ENCODE measurements at places on chromosomes 1 and 21. TPM values are rescaled to one million over a fixed set of nuclear protein-coding genes. Genes with fewer than 3 reads are reported as not detected.

HSD11B1 gene
- total RNA-seq = 23.9 TPM

ALG14 gene
- total RNA-seq = 4.4 TPM

COL11A1 gene
- total RNA-seq = not detected

GRCh38 chr1:112971006-112971405 is 15.0 kb upstream of the SLC16A1 start:
- DNase-seq = no peak

All from activated CD4-positive, alpha-beta memory T cell treated with anti-CD3 and anti-CD28 coated beads for 36 hours (primary cell).